ENCODE measurements at places on chromosomes 7 and 10. TPM values are rescaled to one million over a fixed set of nuclear protein-coding genes. Genes with fewer than 3 reads are reported as not detected.

Gene GNA12
- total RNA-seq: 87.7 TPM

Gene C10orf105
- 0.19 TPM for total RNA-seq

Gene INA
- total RNA-seq: 25.1 TPM

GRCh38 chr7:81693080-81693479 lies 76.8 kb downstream of the HGF start:
- peaks cover 35% of the 10 kb centered on the region for H3K4me1 ChIP-seq
- H3K4me3 ChIP-seq: no peak overlapping the region
- H3K27ac ChIP-seq: no peak overlapping the region
- DNase-seq: no peak
- no peaks in the 10 kb centered on the region for H3K27me3 ChIP-seq
- H3K36me3 ChIP-seq: no peaks in the 10 kb centered on the region

DNA sequence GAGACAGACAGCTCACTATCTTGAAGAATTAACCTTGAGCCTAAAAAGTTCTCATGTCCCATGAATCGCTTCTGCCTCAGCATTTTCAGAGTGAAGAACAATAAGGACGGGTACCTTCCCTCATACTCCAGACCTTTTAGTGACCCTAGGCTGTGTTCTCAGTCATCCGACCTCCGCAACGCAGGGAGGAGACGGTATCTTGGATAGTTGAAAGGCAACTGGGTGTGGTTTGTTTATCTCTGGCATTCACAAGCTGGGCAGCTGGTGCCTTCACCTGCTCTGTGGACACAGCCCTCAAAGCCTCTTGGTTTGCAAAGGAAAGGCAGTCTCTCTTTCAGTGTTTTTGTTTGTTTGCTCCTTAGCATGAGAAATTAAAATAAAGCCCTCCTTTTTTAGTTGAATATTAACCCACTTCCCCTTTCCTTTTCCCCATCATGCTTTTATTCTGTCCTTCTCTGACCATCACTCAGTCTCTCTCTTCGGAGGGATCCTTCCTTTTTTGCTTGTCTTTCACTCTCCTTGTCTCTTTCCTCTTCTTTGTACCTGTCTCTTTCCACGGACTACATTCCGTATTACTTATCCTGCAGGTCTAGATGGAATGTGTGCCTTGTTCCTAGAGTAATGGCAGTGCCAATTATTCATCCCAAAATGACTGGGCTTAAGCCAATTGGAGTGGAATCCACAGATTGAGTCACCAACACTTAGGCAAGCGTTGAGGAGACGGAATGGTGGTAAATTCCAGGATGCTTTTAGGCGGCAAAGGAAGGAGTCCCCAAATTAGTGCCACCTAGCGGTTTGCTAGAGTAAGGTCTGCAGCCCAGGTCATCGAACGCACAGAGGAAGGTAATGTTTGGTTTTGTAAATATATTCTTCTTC lies 45.8 kb downstream of the PRR15 start:
- H3K4me1 ChIP-seq: peaks cover 30% of the 10 kb centered on the region
- no peaks in the 10 kb centered on the region for H3K36me3 ChIP-seq

GRCh38 chr10:20247891-20248708 lies 431.9 kb downstream of the PLXDC2 start:
- H3K27me3 ChIP-seq: no peaks in the 10 kb centered on the region
- H3K4me1 ChIP-seq: peaks cover 29% of the 10 kb centered on the region
- peak; percentile 52 for DNase-seq
- H3K27ac ChIP-seq: no peak overlapping the region
- no peaks in the 10 kb centered on the region for H3K36me3 ChIP-seq

Measured in GM23338 (cell line).